Stomach (tissue), 19 donors: ENCODE measurements at places on chromosomes 1 and 21.

DNA sequence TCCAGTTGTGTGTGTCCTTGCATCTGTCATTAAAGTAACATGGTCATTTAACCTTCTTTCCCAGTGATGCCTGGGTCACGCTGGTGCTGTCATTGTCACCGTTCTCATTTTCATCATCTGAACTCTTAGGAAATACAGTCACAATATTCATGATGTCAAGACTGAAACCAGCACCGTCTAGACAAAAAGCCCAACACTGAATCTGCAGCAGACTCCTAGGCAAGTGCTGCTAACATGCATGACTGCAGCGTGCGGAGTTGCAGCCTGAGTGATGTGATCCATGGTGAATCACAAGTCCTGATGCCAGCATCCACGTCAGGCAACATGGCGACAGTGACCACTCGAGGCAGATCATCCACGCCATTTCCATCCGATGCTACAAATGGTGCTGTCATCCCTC, 37.6 kb downstream of the MRPL37 start:
- no peak for DNase-seq

DNA sequence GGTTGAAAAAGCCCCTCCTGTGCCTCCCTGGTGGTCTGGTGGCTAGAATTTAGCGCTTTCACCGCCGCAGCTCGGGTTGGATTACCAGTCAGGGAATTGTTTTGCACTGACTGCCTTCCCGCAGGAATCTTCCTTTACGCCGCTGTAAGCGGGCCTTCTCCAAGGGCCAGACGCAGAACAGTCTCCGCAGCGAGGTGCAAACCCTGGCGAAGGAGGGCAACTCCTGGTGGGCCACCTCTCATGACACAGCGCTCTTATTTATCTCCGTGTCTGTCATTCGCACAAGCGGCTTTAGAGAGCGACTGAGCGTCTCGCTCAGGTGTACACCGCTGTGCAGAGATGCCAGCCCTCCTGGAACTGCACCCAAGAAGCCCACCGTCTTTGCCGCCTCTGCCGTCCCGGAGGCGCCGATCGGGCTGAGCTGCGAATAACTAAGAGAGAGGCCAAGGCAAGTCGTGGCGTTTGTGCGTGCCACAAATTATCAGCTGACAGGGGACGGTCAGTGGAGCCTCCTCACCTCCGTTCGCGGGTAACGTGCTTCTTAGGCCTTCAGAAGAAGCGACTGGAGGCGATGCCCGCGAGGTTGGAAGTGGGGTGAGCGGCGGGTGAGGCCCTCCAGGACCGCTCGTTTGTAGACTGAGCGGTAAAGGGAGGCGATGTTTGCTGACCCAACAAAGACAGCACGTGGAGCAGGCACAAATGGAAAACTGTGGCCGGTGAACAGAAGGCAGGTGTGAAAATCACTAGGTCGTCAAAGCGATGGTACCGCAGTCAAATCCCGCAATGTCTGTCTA, 93.5 kb downstream of the PRKAB2 start:
- DNase-seq, result peak; percentile 7

DNA sequence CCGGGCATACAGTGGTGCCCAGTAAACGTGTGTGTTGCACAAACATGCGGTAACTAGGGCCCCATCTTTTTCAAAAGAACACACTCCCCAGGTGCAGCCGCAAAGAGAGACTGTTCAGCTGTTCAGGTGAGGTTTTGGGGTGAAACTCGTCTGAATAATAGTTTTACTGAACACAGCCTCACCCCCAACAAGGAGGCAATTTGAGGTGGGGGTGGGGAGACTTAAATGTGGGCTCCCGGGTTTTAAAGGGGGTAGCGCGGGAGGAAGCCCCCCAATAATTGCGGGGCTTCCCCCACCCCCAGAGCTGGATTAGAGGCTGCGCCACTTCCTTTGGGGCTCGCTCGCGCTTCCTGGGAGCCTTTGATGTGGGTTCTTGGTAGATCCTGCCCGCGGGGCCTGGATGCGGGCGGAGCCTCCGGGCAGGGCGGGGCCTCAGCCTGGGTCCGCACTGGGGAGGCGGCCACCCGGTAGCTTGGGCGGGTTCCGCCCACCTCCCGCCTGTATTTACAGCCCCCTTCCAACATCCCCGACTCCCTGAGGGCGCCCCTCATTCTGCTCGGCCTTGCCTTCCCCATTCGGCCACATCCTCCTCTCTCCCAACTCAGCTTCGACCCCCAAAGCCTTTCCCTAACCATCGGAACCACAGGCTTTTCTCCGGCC, 6.4 kb upstream of the EPHA2 start:
- DNase-seq, result peak; percentile 71

- DNase-seq, result no peak
These were observed 74.9 kb upstream of the ANGPTL1 start for GRCh38 chr1:178945763-178946266.
